Frontal cortex (tissue), 4 donors: ENCODE measurements at places on chromosomes 16 and 17.
A peak's percentile ranks its signal among the peaks of the same experiment; 100 is the strongest.

DNA sequence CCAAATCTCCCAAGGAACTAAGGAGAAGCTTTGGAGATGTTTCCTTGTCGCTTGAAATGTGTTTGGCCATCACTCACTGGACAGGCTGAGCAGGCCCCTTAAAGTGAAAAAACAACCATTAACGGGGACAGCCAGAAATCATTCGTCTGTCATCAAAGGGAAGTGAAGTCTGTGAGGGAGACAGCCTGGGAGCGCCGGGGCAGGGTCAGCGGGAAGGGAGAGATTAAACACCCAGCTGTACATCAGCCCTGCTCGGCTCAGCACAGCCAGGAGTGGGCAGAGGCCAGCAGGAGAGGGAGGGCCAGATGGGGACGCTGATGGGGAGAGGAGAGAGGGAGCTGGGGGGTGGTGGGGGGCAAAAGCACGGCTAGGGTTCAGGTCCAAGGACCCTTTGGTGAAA, 105.1 kb downstream of the SDK2 start:
- DNase-seq: no peak

GRCh38 chr16:20911361-20911760, 10.8 kb downstream of the LYRM1 start:
- no peak for DNase-seq

GRCh38 chr17:73410586-73411312, 98.9 kb upstream of the CDC42EP4 start:
- no peak for DNase-seq

DNA sequence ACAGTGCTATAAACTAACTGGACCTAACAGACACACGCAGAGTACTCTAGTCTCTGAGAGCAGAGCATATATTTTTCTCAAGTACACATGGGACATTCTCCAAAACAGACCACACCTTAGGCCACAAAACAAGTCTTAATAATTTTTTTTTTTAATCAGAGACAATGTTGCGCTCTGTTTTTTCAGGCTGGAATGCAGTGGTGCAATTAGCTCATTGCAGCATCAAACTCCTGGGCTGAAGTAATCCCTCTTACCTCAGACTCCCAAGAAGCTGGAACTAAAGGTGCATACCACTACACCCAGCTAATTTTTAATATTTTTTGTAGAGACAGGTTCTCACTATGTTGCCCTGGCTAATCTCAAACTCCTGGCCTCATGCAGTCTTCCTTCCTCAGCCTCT, 37.7 kb downstream of the ULK2 start:
- DNase-seq: no peak

GRCh38 chr16:89529097-89529496, 20.9 kb downstream of the SPG7 start:
- no peak for DNase-seq

DNA sequence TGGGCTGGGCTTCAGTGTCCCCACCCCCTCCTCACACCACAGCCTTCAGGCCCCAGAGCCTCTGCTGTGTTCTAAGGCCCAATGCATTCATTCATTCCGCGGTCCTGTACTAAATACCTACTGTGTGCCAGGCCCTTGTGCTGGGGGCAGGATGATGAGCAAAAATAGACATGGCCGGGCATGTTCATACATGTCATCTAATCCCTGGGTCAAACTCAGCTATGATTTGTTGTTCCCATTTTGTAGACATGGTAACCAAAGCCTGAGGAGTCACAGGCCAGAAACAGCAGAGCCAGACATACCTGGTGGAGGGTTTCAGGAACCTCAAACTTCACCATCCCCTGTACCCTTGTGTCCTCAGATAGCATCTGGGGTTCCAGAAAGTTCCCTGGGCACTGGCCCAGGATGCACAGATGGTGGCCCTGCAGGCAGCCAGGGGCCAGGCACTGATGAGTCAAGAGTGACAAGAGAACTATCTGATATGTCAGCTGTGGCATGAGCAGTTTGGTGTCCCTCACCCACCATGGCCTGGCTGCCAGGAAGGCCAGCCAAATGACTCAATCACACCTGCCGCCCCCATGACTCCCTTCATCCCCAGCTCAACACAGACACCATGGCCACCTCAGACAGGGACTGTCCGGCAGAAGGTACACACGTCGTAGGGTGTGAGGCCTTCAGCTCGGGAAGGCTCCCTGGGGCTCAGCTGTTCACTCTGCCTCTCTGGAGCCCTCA, 2.7 kb upstream of the RRAD start:
- no peak for DNase-seq

DNA sequence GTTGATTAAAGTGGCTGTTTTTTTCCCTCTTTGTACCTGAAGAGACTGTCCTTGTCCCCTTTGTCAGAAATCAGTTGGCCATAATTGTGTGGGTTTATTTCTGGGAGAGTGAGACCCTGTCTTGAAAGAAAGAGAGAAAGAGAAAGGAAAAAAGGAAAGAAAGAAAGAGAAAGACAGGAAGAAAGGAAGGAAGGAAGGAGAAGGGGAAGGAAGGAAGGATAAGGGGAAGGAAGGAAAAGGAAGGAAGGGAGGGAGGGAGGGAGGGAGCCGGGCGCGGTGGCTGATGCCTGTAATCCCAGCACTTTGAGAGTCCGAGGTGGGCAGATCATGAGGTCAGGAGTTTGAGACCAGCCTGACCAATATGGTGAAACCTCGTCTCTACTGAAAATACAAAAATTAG, 6.8 kb upstream of the EVPLL start:
- DNase-seq: no peak

GRCh38 chr16:33877-34647, 19.3 kb downstream of the POLR3K start:
- no peak for DNase-seq

DNA sequence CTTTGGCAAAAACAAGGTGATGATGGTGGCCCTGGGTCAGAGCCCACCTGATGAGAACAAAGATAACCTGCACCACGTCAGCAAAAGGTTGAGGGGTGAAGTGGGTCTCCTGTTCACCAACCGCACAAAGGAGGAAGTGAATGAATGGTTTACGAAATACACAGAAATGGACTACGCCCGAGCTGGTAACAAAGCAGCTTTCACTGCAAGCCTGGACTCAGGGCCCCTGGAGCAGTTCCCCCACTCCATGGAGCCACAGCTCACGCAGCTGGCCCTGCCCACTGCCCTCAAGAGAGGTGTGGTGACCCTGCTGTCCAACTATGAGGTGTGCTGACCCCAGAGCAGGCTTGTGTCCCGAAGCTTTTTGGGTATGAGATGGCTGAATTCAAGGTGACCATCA, 29.7 kb upstream of the DLX4 start:
- DNase-seq: no peak

DNA sequence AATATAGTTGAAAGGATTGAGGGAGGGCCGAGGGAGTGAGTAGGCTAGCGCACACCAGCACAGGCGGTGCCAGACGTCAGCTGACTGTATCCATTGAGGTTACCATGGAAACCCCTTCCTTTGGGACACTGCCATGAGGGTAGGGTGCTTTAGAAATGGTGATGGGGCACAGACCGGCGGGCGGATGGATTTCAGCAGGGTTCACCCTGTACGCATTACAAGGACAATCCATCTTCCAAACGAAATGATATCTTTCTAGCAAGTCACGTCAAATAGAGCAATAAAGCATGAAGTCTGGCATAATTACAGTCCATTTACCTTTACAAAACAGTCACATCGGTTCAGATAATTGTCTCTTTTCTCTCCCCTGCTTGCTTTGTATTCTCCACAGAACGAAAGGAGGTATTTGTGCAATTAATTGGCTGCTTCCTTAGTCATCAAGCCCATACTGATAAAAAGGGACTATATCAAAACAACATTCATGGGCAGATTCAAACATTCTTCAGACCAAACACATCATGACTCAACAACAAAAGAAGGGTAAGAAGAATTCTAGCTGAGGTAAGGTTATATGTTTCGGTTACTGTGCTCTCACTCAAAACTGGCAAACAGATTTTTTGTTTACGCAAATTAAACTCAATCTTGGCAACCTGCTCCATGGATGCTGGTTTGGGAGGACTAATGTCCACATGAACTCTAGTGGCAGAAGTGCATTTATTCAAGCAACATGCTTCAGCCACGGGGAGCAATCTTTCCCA, 140.6 kb downstream of the CDK5R1 start:
- peak; percentile 42 for DNase-seq

- DNase-seq: no peak
Measured at GRCh38 chr17:40075201-40075941, 12.6 kb downstream of the THRA start.

DNA sequence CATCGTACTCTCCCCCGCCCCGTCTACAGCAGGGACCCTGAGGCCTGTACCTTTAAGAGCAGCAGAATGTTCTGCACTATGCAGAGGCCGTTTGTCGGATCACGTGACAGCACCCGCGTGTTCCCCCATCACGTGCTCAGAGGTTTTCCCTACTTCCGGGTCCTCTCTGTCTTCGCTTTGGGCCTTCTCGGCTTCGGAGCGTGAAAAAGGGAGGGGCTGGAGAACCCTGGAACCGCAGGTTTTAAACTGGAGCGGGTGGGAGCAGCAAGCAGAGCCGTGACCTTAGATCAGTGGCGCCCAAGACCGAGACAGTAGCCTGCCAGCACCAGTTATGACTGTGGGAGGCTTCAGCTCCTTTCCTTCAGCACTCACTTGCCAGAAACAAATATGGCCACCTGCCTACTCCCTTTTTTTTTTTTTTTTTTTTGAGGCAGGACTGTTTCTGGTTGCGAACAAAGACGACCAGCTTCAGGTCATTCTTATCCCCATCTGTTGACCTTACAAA, at the start of gene CLN3:
CLN3 (minus strand) TSS at position 105 of the 505 bp plus-strand sequence. CDS start 315 bp downstream, outside the sequence.
- DNase-seq: peak; percentile 83

DNA sequence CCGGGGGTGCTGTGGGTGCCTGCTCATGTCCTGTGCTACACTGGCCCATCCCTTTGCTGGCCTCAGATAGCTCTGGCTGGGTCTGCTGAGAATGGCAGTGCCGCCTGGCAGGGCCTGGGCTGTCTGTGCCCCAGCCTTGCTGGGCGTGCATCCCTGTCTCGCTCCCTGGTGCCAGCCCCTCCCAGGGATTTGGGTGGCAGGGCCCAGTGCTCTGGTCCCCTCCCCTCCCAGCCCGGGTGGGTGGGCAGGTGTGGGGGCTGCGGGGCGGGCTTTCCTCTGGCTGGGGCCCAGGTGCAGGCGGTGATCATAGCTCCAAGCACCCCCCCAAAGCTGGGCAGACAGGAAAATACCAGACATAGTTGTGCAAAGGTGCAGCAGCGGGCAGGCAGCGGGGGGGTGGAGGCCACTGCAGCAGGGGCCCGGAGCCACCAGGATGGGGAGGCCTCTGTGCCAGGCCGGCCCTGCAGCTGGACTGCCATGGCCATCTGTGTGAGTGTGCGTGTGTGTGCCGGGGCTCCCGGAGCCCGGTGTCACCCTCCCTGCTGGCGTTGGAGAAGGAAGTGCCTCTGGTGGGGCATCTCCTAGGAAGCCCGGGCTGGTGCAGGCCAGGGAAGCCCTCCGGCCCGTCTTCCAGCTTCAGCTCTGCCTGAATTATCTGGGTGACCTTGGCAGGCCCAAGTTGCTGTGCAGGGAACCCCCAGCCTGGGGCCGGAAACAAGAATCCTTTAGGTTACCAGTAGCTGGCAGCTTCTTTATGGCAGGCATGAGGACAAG, 7.4 kb downstream of the GLIS2 start:
- peak; percentile 65 for DNase-seq

GRCh38 chr17:75769536-75769935, 4.5 kb upstream of the GALK1 start:
- no peak for DNase-seq

DNA sequence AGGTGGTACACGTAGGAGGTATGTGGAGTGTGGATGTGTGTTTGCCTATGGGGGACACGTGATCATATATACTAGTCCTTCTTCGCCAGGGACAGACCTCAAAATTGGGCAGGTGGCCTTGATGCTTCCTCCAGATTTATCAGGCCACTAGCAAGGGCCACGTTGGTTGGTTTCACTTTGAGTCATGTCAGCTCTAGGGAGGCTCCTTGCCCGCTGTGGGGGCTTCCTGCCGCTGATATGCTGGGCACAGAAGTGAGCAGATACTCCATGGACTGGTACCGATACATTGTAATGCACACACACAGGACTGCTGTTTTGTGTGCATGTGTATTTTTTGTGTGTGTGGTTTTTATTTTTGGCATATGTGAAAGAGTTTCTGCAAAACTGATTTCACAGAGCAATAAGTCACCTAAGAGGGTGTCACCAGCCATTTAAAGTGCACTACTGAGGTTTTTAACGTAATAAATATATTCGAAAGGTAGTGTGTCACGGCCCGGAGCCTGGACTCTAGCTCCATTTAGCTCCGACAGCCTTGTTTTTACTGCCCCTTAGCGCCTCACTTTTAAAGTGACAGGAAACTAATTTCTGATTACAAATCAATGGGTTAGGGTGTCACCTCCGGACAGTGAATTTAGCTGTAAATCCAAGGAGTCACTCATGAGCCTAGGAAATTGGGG, 605.5 kb upstream of the SALL1 start:
- no peak for DNase-seq

- no peak for DNase-seq
Measured at GRCh38 chr17:43873091-43873490, 26.1 kb downstream of the CD300LG start.

GRCh38 chr17:40086150-40087044, 14.0 kb downstream of the NR1D1 start:
- no peak for DNase-seq

DNA sequence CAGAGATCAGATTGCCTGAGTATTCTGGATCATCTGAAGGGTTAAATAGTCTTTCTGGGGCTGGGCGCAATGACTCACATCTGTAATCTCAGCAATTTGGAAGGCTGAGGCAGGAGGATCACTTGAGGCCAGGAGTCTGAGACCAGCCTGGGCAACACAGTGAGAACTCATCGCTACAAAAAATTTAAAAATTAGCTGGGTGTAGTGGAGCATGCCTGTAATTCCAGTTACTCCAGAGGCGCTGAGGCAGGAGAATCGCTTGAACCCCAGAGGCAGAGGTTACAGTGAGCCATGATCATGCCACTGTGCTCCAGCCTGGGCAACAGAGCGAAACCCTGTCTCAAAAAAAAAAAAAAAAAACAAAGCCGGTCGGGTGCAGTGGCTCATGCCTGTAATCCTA, 15.7 kb downstream of the MVP start:
- no peak for DNase-seq
